ENCODE measurements at places on chromosomes 2 and 18.

DNA sequence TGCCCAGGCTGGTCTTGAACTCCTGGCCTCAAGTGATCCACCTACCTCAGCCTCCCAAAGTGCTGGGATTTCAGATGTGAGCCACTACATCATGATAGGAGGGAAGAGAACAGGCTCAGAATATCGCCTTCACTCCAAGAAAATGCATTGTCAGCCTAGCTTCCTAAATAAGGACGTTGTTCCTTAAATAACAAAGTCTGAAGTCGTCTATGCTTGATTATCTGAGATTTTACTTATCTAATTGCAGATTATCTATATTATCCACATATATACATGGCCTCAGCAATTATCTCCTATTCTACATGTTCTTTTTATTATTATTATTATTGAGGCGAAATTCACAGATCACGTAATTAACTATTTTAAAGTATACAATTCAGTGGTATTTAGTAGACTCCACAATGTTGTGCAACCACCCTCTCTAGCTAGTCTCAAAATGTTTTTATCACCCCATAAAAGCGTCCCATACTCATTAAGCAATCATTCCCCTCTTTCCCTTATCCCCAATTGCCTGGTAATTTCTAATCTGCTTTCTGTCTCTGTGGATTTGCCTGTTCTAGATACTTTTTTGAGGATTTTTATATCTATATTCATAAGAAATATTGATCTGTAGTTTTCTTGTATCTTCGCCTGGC is 95.1 kb upstream of the RFX8 start:
- no peak for DNase-seq

GRCh38 chr2:202161151-202161835 is 77.1 kb downstream of the SUMO1 start:
- no peak for DNase-seq

DNA sequence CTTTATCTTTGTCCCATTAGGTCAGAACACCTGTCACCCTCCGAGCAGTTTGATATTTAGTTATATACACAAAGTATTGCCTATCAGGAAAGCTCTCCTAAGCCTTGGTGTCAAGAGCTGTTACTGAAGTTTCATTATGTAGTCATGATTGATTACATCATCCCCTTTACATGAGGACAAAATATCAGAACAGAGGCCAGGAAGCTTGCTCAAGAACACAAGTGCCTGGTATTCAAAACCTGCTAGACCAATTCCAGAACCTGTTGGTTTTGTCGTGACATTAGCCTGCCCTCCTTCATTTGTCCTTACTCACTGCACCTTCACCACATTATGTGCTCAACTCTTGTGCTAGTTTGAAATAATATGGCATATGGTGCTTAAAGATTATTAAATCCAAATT is 377.1 kb downstream of the CDH19 start:
- no peak for DNase-seq

DNA sequence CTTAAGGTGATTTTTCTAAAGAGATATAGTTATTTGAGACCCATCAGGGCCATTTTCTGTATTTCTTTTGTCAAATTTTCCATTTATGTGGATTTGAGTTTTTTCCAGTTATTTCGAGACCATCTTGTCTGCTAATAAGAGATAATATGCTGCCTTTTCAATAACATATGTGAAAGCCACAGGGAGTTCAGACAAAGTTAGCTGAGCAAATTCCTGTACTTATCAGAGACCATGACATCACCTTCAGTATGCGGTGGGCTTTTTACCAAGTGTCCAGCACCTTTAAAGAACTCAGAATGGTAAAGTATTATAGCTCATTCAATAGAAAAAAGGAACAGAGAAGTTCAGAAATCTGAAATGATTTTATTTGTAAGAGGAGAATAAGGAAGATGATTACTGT is 11.7 kb downstream of the MAPK4 start:
- DNase-seq, result no peak

GRCh38 chr2:15642011-15642814 is 50.5 kb downstream of the DDX1 start:
- no peak for DNase-seq

Measured in natural killer cell treated with Interleukin-12 subunit alpha and Interleukin-12 subunit beta and Interleukin-15 and Interleukin-18, amount 100 ng/mL, for 72 hours (primary cell).